Stimulated activated CD4-positive, alpha-beta T cell treated with anti-CD3 and anti-CD28 coated beads, Interleukin-1b, Interleukin-23, amount 100 ng/mL, for 1 hour (primary cell): ENCODE measurements at places on chromosomes 5 and 9.

- no peak for DNase-seq
Observed at GRCh38 chr5:50947906-50948683, 281.7 kb downstream of the PARP8 start.

GRCh38 chr9:134360897-134361296 lies 34.6 kb downstream of the RXRA start:
- DNase-seq = no peak

DNA sequence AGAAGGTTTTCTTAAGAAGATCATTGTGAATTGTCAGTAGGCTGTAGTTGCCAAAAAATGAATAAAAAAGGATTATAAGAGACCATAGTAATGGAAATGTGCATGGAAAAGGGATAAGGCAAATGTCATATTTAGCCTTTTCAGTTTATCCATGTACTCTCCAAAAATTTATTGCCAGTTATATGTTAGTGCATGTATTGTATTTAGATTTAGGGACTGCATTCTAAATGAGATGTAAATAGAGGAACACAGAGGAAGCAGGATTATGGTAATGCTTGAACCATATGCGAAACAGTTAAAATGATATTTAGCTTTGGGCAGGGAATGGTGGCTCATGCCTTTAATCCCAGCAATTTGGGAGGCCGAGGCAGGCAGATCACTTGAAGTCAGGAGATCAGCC lies 33.0 kb downstream of the DDX46 start:
- no peak for DNase-seq

DNA sequence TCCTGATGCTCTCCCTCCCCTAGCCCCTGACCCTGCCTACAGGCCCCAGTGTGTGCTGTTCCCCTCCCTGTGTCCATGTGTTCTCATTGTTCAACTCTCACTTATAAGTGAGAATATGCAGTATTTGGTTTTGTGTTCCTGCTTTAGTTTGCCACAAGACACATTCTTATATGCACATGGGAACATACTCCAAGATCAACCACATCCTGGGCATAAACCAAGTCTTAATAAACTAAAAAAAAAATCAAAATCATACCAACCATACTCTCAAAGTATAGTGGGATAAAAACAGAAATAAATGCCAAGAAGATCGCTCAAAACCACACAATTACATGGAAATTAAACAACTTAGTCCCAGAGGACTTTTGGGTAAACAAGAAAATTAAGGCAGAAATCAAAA lies 11.2 kb upstream of the ZCCHC9 start:
- DNase-seq = no peak
